ENCODE measurements at places on chromosomes 1 and 21. TPM values are rescaled to one million over a fixed set of nuclear protein-coding genes. Genes with fewer than 3 reads are reported as not detected.

DNA sequence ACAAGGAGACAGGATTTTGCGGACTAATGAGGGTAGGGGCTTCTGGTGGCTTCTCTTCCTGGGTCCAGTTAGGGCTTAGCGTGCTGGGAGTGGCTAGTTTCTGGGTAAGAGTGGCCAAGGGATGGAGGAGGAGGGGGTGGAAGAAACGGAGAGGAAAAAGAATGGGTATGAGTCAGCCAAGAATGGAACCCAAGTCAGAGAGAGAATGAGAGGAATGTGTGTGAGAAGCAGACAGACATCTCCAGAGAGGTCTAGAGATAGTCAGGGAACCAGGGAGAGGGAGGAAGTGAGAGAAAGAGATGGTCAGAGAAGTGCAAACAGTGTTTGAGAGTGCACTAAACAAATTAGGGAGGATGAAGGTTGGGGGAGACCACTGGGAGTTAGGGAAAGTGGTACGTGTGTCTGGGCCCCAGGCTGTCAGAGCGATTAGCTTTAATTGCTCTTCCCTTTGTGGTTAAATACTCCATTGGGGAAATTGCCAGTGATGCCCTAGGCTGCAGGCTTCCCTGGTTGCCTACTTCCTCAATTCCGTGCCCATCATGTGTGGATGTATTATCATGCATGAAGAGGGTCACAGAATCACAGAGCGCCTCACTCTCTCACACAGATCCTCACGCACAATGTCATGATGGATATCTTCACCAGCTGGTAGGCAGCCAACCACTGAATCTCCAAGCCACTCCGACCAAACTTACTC, 1.4 kb downstream of the PEA15 start:
- DNase-seq: peak; percentile 62

DNA sequence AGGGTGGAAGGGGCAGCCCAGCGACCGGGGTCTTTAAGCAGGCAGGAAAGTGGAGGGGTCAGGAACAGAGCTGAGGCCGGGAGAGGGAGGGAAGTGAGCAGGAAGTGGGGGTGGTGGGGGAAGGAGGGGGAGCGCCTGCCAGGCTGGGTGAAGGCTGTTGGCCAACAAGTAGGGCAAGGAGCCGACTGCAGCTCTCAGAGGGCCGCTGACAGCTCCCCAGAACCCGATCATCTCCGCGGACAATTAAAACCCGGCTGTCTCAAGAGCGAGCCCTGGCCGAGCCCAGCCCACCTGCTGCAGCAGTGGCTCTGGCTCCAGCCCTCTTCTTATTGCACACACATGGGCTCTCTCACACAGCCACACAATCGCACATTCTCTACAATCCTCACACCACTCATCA, 51.6 kb downstream of the GRIK3 start:
- no peak for DNase-seq

ZFP69B gene
- total RNA-seq: 2.6 TPM

DNA sequence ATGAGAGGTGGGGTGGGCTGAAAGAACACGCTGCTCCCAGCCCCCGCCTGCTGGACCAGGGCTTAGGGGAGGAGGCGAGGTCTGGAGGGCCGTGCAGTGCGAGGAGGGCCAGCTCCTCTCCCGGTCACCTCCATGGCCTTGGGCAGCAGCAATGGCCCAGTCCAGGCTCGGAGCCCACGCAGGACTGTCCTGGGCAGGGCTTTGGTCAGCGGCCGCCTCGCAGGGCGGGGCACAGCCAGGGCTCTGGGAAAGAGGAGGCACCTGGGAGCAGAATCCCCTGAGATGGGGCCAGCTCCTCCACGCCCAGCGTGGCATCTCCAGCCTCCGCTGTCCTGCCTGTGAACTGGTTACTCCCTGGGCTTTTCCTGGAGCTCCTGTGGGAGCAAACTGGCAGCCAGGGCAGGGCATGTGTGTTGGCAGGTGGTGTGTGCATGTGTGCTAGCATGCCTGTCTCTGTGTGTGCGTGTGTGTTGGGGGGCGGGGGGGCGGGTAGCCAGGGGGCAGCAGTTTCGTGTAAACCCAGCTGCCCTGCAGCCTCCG, 27.4 kb downstream of the ARHGEF16 start:
- no peak for DNase-seq

- DNase-seq: no peak
These were observed 150.3 kb downstream of the HMGB4 start for GRCh38 chr1:34013958-34014737.

FCAMR gene
- total RNA-seq: not detected

DNA sequence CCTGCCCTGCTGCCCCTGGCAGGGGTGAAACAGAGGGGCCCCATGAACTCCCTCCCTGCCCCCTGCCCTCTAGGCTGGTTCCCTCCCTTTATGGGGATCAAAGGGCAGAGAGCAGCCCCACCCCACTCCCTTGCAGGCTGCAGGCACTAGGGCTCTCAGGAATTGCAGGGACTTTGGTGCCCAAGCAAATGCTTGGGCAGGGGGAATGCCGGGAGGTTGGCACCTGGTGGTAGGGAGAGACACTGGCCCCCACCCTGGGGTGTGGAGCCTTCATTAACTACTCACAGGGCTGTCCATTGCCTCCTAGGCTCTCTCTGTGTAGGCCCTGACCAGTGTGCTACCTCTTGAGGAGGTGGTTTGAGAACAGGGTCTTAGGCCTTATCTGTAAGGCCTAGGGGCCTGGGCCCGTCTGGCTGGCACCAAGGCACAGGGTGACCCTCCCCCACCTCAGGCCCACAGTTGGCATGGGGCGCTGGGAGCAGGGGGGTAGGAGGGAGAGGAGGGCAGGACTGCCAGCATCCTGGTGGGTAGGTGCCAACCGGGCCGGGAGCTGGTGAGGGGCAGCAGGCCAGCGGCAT, 4.7 kb downstream of the ZBTB7B start:
- DNase-seq: no peak

DNA sequence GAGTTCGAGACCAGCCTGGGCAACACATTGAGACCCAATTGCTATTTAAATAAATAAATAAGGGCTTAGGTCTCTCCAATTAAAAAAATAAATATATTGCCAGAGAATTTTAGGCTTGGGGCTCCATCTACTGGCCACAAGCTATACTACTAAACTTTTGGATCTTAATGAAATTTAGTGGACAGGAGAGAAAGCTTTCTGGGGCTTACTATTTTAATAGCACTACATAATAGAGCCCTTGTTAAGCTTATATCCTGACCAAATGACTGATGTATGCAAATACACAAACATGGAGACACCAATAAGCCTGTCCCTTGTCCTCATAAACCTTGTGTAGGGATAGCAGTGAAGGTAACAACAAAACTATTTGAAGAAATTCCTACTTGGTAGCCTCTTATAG, 18.4 kb downstream of the CCT3 start:
- no peak for DNase-seq

DNA sequence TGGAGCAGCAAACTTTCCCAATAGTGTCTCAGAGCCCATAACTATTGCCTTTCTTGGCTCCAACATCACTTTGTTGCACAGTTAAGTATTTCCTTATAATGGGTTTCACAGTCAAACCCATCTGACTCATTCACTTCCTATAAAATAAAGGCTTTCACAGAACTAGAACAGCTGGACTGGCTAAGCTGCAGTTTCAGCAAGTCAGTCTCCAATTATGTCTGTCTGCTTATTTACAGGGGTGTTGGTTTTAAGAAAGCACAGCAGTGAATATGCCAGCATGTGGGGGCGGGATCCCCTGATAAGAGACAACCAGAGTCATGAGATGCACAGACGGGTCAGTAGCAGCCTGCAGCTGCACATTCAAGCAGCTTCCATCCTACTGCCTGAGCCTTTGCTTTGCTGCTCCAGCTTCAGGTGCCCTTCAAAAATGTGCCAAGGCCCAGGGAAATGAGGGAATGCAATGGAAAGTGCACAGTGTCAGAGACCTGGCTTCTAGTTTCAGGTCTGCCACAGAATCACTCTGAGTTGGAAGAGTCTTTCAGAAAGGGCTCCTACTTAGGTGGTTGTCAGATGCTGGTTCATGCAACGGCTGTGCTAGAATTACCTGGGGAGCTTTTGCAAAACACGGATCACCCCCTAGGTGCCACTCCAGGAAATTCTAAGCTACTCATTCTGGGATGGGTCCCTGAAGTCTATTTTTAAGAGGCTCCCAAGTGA, 24.8 kb downstream of the RNF19B start:
- no peak for DNase-seq

- DNase-seq: no peak
These were observed 117.6 kb downstream of the LEPR start for GRCh38 chr1:65538086-65538485.

- no peak for DNase-seq
These were observed 37.1 kb upstream of the SOD1 start for GRCh38 chr21:31622397-31622796.

SPRR3 gene
- not detected for total RNA-seq

- DNase-seq: no peak
These were observed 368.3 kb upstream of the TMPRSS15 start for GRCh38 chr21:18771845-18772380.

DNA sequence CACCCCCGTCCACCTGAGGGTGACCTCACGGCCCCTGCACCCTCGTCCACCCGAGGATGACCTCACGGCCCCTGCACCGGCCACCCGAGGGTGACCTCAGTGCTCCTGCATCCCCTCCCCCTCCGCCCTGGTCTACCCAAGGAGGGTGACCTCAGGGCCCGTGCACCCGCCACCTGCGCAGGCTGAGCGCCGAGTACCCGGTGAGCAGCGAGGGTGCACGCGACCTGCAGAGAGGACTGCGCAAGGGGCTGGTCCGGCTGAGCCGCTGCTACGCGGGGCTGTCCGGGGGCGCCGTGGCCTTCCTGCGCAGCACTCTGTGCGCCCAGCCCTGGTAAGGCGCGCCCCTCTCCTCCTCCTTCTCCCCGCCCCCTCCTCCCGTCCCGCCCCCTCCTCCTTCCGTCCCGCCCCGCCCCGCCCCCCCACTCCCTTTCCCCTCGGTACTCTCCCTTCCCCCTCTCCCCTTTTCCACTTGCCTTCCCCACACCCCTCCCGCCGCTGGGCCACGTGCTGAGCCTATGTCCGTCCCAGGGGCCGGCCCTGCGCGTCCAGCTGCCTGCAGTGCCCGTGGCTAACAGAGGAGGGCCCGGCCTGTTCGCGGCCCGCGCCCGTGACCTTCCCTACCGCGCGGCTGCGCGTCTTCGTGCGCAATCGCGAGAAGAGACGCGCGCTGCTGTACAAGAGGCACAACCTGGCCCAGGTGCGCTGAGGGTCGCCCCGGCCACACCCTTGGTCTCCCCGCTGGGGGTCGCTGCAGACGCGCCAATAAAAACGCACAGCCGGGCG, 28.4 kb downstream of the TRIM11 start:
- no peak for DNase-seq

C1orf94 gene
- total RNA-seq: not detected

GRCh38 chr1:246573491-246573890, 7.2 kb downstream of the CNST start:
- no peak for DNase-seq

- DNase-seq: peak; percentile 62
These were observed 23.9 kb downstream of the GPR161 start for GRCh38 chr1:168112673-168113305.

DNA sequence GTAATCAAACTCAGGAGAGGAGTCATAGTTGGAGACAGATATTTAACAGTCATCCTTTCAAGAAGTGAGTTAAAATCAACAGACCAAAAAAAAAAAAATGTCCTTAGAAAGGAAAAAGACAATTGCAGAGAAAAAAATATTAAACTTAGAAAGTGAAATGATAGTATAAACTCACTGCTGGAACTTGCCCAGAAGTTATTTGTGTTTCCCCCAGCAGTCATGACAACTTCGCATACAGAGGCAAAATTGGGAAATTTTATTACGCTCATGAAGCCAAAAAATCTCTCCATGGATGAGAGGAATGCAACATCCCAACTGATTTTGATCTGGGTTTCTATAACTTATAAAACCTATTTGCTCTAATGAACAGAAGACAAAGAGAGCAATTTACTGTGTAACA, 198.2 kb downstream of the LRRC7 start:
- no peak for DNase-seq

DNA sequence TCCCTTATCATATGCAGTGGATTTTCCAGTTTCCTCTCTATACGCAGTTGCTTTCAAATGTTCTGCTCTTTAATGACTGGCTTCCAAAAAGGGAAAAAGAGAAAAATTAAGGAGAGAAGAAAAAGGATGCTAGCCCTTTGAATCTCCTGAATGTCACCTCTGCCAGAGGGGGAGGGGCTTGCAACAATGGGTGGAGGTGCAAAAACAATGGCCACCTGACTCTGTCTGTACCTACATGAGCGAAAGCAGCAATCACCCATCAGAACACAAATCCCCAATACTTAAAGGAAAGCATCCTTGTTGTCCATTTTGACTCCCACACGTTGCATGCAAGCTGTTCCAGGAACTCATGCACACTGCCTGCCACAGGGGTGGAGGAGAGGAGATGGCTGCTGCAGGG, 61.2 kb downstream of the CCDC30 start:
- no peak for DNase-seq
